ENCODE measurements at places on chromosomes 12 and 14. TPM values are rescaled to one million over a fixed set of nuclear protein-coding genes. Genes with fewer than 3 reads are reported as not detected.

Gene KRT1
- not detected for total RNA-seq

Gene TPCN1
- total RNA-seq, result 5.3 TPM

Gene ADAMTS20
- 0.04 TPM for total RNA-seq

Gene MAP3K9
- 2.7 TPM for total RNA-seq

Gene IRAK3
- 0.02 TPM for total RNA-seq

Gene MYF6
- total RNA-seq, result not detected

Gene FAM181A
- total RNA-seq, result not detected

Gene TTC9
- total RNA-seq, result 0.88 TPM

Gene PAPLN
- not detected for total RNA-seq

Gene MLH3
- total RNA-seq, result 6.6 TPM

Gene SMOC1
- total RNA-seq, result 0.12 TPM

GRCh38 chr12:108772247-108772646, 40.9 kb upstream of the CORO1C start:
- DNase-seq, result no peak

GRCh38 chr14:61925043-61925442, 162.8 kb downstream of the SNAPC1 start:
- DNase-seq, result peak; percentile 9

GRCh38 chr12:27807063-27807703, 27.1 kb upstream of the MANSC4 start:
- no peak for DNase-seq

DNA sequence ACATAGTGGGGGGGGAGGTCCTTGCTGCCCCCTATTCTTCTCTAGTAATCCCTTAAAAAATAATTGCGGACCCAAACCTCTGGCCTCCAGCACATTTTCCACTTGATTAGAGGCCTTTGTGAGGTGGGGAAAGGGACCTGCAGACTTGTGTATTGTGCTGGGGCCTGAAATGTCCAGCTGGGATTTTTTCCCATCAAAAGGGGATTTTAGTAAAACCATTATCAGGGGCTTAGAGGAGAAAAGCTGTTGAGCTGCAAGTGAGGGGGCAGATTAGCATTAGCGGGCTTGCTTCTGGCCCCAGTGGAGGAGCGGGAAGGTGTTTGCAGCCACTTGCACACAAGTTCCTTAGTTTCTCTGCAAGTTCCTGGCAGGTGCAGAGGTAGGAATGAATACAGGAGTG, 13.9 kb downstream of the FBXL14 start:
- DNase-seq, result no peak

DNA sequence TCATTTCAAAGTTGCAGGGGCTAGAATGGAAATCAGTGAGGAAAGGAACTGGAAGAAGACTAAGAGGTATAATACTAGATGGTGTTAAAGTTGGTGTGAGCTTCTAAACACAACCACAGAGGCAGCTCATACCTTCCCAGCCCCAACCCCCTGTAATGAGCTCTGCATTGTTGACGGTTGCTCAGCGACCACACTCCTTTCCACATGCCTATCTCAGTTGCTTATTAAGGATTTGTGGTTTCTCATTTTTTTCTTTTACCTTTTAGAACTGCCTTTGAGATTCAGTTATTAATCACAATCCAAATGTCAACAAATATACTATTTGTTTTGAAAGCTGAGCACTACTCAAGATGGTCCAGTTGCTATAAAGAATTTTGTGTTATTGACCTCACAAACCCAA, 62.1 kb upstream of the KIF21A start:
- DNase-seq, result no peak

DNA sequence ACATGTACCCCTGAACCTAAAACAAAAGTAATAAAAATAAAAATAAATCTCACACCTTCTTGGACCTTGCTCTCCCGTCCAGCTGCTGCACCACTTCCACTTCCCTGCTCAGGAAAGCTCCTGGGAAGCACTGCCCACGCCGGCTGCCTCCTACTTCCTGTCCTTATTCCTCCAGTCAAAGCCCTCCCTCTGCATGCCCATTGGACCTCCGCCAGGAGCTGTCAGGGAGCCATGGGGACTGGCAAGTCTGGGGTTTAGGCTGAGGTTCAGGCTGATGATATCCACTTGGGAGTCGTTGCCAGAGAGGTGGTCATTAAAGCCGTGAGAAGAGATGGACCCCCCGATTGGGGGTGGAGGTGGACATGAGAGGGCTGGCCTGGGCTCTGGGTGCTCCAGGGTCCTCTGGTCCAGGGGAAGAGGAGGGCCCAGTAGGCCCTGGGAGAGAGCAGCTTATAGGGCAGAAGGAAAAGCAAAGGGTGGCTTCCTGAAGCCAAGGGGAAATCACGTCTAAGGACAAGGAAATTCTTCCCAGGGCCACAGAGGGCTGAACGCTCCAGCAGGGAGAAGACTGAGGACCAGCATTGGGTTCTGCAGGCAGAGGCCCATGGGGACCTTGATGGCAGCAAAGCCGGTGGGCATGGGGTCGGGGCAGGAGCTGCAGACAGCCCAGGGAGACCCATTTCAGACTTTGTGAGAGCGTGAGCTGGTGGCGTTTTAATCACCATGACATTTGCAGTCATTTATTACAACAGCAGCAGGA, 78.7 kb downstream of the FZD10 start:
- no peak for DNase-seq

DNA sequence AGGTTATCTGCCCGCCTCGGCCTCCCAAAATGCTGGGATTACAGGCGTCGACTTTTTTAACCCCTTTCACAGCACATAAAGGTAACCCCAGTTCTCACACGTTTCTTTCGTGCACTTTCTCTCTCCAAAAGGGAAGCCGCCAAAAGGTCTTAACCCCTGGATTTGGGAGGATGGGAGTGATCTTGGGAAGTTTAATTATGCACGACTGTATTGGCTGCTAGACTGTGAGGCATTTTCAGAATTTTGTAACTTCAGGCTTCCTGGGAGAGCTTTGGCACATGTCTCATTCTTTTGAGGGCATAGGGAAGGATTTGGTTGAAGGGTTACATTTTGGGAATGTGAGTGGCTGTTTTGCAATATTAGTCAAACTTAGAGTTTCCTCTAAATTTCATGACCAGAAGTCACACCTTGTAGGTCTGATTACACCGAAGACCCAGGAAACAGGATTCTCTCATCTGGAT, 1.4 kb upstream of the SMARCC2 start:
- no peak for DNase-seq

GRCh38 chr14:89078021-89078795, 253.8 kb downstream of the TTC8 start:
- DNase-seq, result no peak

- peak; percentile 49 for DNase-seq
Observed at GRCh38 chr14:64234877-64235651, 59.1 kb downstream of the ESR2 start.

DNA sequence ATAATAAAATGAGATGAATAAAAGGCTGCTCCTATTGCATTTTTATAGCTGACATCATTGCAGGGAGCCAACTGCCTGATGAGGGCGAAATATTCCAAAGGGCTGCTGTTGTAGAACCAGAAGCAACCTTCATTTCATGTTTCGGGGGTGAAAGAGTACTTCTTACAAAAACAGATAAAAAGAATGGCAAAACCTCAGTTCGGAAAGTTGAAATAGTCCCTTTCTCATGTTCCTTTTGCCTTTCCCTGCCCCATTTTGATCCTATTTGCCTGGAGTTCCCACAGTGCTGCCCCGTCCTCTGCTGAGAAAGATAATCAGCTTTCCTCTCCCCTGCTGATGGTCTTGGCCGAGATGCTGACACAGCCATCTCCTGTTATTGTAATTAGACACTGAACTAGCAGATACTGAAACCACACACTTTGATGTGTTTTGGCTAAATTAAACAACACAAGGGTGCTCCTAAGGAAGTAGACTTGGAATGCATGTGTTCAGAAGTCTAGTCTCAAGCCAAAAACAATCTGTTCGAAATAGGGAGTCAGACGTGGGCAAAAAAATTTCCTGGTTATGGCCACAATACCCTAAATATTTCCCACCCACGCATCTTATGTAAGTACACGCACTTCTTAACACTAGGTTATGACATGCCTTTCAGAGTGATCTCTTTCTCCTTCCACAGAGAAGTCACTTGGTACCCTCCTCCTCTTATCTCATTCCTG, 117.2 kb downstream of the PPM1H start:
- DNase-seq, result peak; percentile 77

DNA sequence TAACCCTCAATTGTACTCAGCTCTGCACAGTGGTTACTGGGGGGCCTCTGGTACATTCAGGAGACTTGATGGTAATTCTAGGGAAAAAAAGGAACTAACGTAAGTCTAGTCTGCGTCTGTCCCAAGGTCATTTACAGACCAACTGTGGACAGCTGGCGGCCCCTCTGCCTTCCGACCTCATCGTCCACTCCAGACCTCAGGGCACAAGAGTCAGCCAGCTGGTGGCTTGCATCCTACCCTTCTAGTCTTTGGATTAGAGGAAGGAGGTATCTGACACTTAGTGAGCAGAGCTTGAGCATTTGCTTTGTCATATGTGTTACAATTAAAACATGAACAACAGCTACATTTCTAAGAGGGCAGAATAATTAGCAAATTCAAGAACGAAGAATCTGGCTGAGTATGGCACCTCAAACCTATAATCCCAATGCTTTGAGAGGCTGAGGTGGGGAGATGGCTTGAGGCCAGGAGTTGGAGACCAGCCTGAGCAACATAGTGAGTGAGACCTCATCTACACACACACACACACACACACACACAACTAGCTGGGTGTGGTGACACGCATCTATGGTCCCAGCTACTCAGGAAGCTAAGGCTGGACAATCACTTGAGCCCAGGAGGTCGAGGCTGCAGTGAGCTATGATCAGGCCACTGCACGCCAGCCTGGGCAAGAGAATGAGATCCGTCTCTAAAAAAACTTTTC, 36.5 kb downstream of the SSH1 start:
- no peak for DNase-seq

DNA sequence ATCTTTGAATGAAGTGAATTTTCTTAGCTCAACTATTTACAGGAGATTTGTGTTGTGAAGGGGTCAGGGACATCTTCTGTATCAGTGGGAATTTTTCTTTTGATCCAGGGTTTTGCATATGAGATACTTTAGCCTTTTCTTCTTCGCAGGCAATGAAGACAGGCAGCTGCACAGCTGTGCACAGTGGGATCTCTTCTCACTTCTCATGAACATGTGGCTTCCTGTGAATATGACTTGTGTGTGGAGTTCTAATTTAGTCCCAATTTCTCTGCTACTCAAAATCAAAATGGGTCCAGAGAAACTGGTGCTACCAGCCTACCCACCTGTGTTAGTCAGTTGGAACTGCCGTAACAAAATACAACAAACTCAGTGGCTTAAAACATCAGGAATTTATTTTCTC, 37.8 kb downstream of the ARF6 start:
- no peak for DNase-seq

- no peak for DNase-seq
Observed at GRCh38 chr14:36524874-36525745, 5.1 kb upstream of the NKX2-1 start.

DNA sequence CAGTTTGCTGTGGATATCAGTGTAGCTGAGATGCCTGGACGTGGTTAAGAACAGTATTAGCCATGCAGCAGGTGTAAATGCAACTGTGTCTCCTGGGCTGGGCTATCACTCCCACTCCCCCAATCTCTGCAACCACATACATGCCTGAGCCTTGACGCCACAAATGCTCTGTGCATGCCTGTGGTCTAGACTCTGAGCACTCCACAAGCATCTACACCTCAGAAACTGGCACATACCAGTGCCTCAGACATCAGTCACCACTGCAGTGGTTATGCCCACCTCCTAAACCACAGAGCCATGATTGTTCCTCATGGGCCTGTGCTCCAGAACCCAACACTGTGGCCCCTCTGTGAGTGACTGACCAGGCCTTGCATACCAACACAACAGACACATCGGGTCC, 226.8 kb upstream of the ALG10 start:
- DNase-seq, result peak; percentile 2

GRCh38 chr14:37583358-37584210, 11.5 kb downstream of the FOXA1 start:
- no peak for DNase-seq

- DNase-seq, result no peak
Observed at GRCh38 chr14:54189333-54189732, 207.5 kb upstream of the CDKN3 start.

- DNase-seq, result no peak
Observed at GRCh38 chr14:70643967-70644366, 2.3 kb downstream of the TTC9 start.

GRCh38 chr12:107597695-107598410, 87.7 kb upstream of the PWP1 start:
- no peak for DNase-seq

DNA sequence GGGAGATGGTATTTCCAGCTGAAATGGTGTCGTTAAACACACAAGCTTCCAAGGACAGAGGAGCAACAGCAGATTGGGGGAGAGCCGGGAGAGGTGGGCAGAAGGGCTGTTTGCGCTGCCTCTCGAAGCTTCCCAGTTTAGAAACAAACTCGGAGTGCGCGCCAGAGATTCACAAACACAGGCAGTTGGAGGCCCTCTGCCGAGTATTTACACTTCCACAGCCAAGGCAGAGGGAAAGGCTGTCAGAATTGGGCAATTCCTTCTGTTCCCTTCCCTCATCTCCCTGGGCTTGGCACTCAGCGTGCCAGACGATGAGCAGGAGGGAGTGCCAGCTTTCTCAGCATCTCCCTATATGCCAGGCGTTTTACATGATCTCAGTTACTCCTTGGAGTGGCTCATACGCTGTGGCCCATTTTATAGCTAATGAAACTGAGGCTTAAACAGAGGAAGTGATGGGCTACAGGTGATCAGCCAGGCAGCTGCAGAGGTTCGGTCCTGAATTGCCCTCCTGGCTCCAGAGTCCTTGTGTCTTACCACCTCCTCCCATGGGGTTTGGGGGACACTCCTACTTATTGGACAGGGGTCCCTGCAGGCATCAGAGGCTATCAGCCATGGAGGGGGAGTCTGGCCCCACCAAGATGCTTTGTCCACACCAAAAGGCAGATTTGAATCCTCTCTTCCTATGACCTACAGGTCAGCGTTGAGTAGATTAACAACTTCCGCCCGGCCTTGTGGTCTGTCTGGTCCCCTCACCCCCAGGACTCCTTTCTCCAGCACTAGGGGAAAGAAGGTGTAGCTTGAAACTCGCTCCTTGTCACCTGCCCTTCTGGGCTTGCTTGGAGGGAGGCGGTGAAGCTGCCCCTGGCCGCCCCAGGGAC, 3.1 kb downstream of the FAM222A start:
- DNase-seq, result no peak

DNA sequence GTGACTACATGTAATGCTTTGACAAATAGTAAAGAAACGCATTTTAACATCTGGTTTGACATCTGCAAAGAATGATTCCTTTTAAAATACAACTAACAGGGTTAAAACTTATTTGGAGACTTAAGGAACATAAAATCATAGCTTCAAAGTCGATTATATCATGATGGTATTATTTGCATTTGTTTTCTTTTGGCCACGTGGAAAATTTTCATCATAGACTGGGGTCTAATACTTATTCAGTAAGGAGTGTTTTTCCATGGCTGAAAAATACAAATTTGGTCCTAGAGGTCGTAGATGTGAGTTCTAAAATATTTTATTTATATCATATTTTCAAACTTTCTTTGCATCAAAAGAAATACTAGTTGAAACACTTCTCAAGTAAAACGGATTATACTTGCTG, 31.5 kb upstream of the LMNTD1 start:
- no peak for DNase-seq

Data from H4 (cell line).